NCI-H1436 treated with DMSO at 0.1 percent for 48 hours (cell line): ENCODE measurements at places on chromosomes 6 and 20.

- no peak for DNase-seq
Measured at GRCh38 chr6:74579047-74579446, 626.8 kb downstream of the COL12A1 start.

GRCh38 chr20:10898552-10898951, 224.8 kb upstream of the JAG1 start:
- no peak for DNase-seq

- no peak for DNase-seq
Measured at GRCh38 chr20:62011403-62011790, 54.3 kb downstream of the TAF4 start.

DNA sequence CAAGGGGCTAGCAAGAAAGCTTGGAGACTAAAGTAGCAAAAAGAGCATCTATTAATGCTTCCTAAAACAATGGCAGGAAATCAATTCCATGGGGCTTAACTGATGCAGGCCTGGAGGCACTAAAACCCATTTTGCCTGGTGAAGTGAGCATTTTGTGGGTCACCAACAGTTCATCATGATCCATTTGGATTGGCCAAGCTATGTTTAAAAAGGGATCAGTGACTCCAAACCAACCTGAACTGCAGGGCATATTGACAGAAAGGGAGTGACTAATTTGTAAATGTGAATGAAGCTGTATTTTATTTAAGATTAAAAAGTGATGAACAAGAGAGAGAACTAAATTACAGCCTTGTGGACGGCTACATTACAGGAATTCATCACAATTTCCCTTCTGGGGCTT, 132.0 kb downstream of the PCSK2 start:
- DNase-seq: no peak

- no peak for DNase-seq
Measured at GRCh38 chr6:132910759-132911158, 96.4 kb downstream of the RPS12 start.

- DNase-seq: no peak
Measured at GRCh38 chr6:2763345-2763841, 1.8 kb upstream of the WRNIP1 start.

DNA sequence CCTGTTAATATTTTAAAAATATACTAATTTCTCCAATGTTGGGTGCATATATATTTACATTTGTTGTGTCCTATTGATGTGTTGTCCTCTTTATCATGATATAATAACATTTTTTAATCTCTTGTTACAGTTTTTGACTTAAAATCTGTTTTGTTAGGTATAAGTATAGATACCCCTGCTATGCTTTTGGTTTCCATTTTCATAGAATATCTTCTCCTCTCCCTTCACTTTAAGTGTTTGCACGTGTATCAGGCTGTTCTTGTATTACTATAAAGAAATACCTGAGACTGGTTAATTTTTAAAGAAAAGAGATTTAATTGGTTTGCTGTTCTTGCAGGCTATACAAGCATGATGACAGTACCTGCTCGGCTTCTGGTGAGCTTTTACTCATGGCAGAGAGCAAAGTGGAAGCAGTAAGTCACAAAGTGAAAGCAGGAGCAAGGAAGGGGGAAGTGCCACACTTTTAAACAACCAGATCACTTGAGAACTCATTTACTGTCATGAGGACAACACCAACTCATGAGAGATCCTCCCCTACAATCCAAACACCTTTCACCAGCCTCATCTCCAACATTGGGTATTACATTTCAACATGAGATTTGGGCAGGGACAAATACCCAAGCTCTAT, 340.5 kb upstream of the SYNCRIP start:
- no peak for DNase-seq

GRCh38 chr6:170152124-170152926, 138.6 kb downstream of the DLL1 start:
- DNase-seq: no peak

GRCh38 chr20:341682-342081, 5.2 kb upstream of the NRSN2 start:
- no peak for DNase-seq

GRCh38 chr6:40714576-40715564, 127.7 kb upstream of the LRFN2 start:
- no peak for DNase-seq

DNA sequence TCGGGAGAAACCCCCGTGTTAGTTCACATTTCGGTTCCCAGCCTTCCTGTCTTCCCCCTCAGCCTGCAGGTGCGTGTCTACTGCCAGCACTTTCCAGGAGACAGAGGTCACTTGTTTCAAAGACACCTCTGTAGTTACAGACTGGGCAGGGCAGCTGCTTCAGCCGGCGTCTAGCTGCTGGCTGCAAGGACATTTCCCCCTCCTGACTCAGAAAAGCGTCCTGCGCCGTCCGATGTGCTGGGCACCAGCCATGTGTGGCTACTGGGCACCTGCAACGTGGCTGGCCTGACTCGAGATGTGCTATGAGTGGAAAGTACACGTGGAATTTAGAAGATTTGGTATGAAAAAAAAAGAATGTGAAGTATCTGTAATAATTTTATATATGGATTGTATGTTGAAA, 37.6 kb downstream of the RRBP1 start:
- DNase-seq: no peak

DNA sequence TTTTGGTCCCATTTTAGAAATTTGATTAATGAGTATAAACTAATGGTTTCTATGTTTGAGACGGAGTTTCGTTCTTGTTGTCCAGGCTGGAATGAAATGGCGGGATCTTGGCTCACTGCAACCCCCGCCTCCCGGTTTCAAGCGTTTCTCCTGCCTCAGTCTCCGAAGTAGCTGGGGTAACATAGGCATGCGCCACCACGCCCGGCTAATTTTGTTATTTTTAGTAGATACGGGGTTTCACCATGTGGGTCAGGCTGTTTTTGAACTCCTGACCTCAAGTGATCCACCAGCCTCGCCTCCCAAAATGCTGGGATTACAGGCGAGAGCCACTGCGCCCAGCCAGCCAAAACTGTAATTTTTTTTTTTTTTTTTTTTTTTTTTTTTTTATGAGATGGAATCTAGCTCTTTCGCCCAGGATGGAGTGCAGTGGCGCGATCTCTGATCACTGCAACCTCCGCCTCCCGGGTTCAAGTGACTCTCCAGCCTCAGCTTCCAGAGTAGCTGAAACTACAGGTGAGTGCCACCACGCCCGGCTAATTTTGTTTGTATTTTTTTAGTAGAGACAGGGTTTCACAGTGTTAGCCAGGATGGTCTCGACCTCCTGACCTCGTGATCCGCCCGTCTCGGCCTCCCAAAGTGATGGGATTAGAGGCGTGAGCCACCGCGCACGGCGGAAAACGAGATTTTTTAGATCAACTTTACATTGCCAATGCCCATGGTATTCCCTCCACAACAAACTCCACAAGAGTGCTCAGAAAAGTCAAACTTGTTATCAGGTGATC, 127.8 kb downstream of the HFE start:
- DNase-seq: no peak

- DNase-seq: no peak
Measured at GRCh38 chr20:2874456-2874855, 1.2 kb downstream of the PTPRA start.
